ENCODE measurements at places on chromosomes 7 and 10.
A peak's percentile ranks its signal among the peaks of the same experiment; 100 is the strongest.

DNA sequence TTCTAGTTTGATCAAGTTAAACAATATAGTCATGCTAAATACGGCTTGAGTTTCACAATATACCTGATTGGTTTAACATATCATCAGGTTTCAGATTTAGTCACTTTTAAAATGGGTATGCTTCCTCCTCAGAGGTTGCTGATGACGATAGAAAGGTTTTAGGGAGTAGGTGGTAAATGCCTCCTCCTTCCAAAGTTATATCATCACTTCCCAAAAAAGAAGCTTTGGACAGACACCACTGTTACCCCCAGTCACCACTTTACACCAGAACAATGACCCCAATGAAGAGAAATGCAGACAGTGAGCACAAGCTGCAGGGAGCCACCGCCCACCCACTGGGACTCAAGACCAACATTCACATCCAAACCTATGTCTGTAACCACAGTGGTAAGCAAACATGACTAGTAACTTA is 244.6 kb downstream of the SORCS1 start:
- DNase-seq, result peak; percentile 23

GRCh38 chr10:30782537-30783461 is 153.2 kb upstream of the LYZL2 start:
- DNase-seq, result peak; percentile 50

DNA sequence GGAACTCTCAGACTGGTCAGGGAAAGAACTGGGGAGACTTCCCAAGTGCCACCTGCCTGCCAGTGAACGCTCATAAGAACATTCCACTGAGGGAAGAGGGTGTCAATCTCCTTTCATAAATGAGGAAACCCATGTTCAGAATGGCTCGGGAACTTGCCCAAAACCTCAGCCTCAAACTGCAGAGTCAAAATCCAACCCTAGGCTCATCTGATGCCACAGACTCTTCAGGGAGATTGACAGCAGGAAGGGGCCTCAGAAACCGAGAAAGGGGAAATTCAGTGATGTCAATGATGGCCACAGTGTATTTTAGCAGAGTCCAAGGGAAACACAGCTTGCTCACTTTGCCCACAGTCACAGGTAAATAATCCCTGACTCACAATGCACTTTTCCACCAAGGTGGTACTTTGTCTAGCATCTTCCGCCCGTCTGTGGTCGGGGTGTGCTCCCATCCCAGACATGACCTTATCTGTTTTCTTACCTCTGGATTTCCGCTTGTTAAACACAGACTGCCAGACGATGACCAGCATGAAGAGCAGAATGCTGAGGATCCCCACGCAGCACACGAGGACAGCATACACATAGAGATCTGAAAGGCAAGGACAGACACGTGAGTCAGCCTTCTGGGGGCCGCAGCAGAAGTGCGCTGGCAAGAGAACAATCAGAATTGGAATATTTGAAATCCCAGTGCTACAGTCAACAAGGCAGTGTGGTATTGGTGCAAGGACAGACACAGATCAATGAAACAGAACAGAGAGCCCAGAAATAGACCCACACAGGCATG is 38.4 kb downstream of the VSTM4 start:
- DNase-seq, result peak; percentile 55

DNA sequence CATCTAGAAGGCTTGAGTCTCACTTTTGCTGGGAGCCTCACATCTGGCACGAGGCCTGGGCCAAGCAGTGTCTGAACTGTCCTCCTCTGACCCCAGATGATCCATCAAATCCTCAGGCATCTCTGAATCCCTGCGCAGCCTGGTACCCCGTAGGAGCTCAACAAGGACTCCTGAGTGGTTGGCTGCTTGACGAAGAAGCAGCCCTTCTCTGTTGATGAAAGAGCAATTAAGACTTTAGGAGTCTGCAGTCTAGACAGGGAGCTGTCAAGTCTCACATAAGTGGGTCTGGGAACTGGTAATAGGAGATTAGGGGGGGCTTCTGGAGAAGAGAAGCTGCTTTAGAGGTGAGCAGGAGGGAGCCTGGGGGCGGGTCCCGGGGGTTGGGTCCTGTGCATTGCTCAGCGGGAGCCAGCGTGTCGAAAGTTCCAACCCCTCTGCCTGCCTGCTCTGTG is 326.0 kb downstream of the RPS24 start:
- DNase-seq, result no peak

DNA sequence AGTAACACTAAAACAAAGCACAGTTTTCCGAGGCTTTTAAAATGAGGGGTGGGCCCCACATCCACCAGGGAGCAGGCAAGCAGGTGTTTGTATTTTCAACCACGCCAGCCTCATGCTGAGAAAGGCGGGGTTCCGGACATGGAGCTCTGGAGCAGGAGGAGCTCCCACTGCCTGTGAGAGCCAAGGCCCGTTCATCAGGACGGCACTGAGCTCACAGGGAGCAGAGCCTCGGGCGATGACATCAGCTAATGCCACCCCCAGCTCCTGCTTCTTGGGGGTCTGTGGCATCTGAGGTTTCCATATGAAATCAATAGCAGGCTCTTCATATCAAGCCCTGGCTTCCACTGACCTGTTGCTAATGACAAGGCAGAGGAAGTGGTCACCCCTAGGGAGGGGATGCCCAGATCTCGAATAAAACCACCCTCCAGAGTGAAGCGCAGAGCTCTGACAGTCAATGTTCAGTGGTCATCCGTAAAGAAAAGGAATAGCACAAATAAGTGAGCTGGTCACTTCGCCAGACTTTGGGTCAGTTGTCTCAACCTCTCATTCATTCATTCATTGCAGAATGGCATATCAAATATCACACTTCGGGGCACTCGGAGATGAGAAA is 89.1 kb downstream of the TNS3 start:
- DNase-seq, result no peak

- DNase-seq, result no peak
These were observed 1043.2 kb upstream of the C7orf33 start for GRCh38 chr7:147547252-147547897.

DNA sequence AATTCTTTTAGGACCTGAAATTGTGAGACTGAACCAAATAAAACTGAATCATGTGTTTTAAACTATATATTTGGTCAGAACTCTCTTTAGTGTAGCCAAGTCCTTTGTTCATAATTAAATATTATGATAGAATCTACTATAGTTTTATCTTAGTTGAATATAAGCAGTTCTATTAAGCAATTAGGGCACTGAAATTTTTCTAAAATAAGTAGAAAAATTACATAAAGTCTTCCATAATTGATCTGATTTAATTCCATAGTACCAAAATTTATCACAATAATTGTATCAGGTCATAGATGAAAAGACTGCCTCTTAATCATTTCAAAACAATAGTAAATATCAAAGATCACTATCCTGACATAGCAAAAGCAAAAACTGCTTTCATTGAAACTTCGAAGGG is 90.1 kb upstream of the BET1 start:
- no peak for DNase-seq

DNA sequence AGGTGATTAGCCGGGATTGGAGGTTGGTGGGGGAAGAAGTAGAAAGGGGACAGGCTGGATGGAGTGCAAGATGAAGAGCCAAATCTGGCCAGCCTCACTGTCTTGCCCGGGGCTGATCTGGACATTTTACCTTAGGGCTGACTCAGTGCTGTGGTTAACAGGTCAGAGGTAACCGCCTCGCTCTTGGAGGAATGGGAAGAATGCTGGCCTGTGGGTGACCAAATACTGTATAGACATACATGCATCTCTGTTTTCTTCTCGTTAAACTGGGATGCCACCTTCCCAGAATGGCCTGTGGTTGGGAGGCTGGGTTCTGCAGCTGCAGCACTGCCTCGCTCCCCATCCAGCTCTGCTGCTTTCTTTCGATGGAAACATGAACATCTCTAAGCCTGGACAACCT is 120.0 kb downstream of the SEC23IP start:
- DNase-seq, result no peak

- DNase-seq, result no peak
These were observed 203.4 kb downstream of the ZNF716 start for GRCh38 chr7:57653262-57653830.

DNA sequence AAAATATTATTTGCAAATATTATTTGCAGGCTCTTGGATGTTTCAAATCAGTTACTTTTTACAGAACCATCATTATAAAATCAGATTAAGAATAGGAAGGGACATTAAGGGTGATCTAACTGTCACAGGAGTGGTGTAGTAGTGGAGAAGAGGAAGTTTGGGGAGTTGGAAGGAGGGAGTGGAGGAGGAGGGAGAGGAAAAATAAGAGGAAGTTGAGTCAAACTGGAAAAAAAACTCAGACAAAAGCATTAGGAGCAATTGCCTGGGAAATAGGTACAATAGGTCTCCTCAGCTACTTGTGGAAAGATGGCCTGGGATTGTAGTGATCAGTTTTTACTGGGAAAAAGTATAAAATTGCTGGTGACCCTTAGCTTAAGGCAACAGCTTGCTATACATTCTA is 77.7 kb upstream of the GPR37 start:
- no peak for DNase-seq

DNA sequence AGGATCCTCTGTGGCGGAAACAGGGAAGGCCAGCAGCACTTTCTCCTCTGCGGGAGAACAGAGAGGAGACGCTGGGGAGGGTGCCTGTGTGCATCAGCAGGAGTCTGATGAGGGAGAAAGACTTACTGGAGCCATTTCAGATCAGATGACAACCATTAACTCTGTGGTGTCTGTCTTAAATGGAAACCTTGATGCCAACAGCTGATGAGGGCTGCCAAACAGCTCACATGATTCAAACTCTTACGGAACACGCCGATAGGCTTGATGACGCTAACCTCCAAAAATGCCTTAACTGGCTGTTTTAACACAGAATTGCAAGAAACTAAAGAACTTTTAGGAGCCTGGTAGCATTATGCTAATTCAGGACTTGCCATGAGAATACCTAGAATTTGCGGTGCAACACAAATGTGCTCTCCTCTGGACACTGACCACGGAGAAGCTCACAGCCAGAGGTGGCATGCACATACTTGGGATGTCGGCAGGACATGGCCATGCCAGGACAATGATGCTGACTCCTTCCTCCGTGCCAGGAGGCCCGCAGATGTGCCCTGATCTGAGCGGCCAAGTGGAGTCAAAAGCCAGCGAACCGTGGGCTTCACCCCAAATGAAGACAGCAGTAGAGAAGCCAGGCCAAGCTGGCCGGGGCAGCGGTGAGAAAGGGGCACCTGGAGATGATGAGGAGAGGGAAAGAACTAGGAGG is 154.9 kb downstream of the ZMYND11 start:
- DNase-seq, result no peak

DNA sequence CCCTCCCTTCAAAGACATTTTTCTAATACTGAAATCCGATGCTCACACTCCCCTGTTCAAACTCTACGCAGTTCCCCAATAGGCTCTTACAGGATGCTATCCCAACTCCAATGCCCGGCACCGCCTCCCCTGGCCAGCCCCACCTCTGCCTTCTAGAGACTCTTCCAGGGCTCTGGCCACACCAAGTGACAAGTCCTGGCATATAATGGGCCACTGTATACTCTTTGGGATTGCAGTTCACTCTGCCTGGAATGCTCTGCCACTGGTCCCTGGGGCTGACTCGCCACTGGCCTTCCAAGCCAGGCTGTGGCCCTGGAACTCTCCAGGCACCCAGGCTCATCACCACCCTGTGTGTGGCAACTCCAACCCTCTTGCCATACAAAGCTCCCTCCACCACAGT is 3.1 kb upstream of the BRI3 start:
- DNase-seq, result no peak

GRCh38 chr7:64653721-64654401 is 12.1 kb upstream of the ZNF107 start:
- DNase-seq, result no peak

DNA sequence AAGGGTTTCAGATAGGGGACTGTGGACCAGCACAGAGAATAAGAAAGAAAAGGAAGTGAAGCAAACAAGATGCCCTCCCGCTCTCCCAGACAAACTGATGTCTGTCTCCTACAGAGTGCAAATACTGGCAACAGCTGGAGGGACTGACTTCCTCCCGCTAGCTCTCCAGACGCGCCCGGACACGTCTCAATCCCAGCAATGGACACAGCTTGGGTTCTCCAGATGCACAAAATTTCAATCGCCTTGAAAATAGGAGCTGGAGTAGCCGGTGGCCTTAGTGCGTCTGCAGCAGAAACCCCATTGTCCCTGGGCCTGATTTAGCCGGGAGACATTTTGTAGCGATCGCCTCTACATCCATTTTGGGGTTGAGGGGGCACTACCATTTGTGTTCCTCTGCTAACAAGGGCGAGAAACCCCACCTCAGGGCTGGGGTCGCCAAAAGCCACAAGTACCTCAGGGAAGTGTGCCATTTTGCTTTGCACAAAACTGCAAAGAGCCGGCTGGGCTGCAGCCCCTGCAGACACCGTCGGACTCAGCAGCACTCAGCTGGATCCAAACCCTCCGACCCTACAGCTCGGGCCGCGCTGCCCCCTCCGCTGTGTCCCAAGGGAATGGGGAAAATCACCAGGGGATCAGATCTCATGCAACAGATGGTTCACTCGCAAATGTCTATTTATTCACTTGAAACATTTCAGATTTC is 5.9 kb downstream of the CPA2 start:
- no peak for DNase-seq

- no peak for DNase-seq
These were observed 155.1 kb upstream of the AUTS2 start for GRCh38 chr7:69443136-69443535.

GRCh38 chr10:93224005-93224779 is 150.5 kb downstream of the CYP26A1 start:
- no peak for DNase-seq

GRCh38 chr10:131933016-131933695 is 32.3 kb downstream of the PPP2R2D start:
- no peak for DNase-seq
